ENCODE measurements at places on chromosomes 16 and 17.

DNA sequence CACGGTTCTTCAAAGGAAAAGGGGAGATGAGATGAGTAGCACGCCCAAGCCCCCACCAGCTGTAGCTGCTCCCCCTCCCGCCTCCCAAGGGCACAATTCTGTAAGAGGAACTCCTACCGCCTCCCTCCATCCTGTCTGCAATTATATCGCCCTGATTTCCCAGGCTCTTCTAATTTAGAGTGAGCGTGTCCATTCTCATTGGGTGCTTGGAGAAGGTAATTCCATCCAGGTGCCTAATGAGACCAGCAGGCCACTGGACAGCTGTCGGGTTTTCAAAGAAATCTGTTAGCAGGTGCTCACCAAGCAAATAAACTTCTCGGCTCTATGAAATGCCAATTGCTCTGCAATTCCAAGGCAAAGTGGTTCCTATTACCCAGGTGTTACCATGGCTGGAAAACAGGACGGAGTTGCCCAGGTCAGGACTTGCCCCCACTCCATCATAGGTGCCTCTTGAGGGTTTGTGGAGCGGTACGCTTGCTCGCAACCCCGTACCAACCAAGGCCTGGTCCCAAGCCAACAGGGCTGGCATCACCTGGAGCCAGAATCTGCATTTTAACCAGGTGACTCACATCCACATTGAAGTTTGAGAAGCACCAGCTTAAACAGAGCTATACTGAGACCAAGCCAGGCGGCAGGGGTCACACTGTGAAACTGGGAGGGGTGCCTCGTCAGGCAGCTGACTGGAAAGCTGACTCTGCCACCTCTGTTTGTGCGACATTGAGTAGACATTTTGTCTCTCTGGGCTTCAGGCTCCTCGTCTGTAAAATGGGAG lies 16.5 kb upstream of the MEAK7 start:
- DNase-seq = no peak

DNA sequence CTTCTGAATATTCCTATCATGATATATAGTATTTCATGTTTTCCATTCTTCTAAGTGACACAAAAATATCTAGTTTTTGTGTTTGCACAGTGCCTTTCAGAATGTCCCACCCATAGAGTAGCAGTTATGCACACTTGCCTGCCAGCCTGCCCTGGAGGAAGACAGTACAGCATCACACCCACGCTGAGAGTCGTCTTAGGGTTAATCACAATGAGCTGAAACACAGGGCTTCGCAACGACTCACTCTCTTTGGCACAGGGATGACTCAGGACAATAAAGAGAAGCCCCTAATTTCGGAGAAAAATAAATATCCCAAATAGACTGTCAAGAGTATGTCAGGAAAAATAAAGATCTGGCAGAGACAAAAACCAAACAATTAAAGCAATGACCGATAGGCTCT lies 11.6 kb upstream of the NDUFAB1 start:
- no peak for DNase-seq

GRCh38 chr17:81084680-81085419 lies 49.9 kb downstream of the BAIAP2 start:
- no peak for DNase-seq

DNA sequence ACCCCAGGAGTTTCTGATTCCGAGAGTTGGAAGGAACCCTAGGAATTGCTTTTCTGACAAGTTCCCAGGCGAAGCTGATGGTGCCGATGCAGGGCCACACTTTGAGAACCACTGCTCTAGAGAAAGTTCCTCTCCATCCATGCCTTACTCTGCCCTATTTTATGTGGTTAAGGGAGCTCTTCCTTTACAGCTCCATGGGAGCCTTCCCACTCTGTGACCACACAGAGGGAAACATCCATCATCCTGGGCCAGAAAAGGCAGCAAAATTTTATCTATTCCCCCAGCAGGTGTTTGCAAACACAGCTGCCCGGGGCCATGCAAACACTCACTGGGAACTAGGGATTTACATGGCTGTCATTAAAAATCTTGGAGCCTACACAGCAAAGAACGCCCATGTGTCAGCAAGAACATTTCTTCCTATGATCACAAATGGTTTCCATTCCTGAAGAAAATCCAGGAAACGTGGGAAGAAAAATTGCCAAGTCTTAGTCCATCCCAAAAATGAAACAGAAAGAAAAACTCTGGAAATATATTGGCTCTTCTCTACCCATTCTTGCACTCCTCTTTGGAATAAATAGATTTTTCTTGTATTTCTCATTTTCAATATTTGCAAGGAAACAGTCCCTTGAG lies 252.7 kb downstream of the PMP22 start:
- DNase-seq = no peak

- no peak for DNase-seq
These were observed 52.3 kb downstream of the CYB5D2 start for GRCh38 chr17:4195306-4195705.

DNA sequence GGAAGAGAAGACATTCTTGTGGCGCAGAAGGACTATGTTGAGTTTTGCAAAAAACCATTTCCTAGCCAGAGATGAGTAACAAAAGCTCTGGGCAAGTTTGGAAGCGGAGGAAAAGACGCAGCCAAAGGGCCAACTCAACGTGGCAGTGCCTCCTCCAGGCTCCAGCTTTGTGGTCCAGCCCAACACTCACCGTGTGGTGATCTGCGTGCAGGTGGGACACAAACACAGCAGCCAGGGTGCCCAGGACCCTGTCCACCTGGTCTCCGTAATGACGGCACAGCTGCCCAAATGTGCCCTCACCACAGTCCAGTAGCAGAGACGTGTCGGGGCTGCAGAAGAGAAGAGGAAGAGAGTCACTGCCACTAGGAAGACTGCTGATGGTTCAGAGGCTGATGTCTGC lies 21.5 kb downstream of the ELAC2 start:
- DNase-seq = no peak

DNA sequence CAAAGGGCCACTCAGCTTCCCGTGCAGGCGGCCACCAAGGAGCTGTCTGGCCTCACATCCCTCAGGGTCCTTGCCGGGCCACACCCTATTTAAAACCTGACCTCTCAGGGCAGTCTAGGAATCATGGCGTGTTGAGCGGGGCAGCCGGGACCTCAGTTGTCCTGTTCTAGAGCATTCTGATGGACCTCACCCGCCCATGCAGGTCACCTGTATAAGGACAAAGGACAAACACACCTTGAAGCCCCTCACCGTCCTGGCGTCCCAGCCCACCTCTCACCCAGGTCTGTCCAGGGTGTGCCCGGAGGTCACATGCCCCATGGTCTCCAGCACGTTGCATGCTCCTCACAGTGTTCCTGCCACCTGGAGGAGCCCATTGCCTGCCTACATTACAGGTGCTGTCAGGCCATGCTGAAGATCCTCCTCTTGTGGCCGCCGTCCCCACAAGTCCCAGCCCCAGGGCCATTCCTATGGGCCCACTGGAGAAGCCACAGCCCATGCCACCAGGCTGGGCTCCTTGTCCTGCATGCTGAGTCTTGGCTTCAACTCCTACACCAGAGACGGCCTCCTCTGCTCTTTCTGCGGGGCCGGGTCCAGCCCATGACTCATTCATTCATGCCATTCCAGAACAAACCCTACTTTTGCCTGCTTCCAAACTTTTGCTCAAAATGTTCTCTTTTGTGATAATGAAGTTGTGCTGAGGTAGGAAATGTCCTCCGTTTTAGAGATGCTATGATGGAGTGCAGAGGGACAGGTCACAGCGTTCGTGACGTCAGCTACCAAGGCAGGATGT lies 46.3 kb downstream of the PEMT start:
- no peak for DNase-seq

DNA sequence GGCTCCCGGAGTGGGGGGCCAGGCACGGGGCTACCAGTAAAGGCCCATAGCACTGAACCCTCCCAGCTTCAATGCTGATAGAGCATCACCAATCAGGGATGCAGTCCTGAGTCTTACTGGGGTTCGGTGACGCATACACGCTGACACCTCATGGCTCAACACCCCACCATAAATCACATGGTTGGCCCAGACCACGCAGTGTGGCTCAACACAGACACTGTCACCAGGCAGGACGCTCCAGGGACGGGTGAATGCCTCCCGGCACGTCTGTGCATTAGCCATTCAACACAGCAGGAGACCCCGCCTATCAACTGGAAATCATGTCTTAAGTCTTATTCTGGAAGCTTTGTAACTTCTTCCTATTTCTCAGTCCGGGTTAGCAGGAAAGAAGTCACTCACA lies 35.0 kb downstream of the NECAB2 start:
- no peak for DNase-seq

- DNase-seq = no peak
These were observed 17.9 kb upstream of the B4GALNT2 start for GRCh38 chr17:49114703-49115102.

DNA sequence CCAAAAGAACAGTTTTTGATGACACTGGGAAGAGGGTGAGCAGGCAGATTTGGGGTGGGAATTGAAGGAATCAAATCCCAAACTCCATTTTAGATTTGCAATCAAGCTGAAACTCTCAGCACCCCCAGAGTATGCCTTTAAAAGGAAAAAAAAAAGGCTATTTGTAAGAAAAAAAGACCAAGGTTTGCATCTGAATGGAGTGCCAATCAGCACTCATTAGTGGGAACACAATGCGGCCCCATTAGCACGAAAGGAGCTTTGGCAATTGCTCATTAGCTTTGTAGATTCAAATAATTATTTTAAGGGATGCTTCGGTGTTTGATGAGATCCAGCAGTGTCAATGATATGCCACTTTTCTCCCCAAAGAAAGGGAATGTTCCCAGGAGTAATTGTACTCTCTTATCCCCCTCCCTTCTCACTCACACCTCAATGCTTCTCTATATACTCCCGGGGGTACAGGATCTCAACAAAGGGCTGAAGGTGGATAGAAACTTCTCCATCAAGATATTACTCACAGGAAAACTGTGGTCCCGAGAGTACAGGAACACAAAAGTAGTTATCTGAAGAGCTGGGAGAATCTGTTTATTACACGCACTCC lies 32.2 kb downstream of the CHP2 start:
- DNase-seq = no peak

DNA sequence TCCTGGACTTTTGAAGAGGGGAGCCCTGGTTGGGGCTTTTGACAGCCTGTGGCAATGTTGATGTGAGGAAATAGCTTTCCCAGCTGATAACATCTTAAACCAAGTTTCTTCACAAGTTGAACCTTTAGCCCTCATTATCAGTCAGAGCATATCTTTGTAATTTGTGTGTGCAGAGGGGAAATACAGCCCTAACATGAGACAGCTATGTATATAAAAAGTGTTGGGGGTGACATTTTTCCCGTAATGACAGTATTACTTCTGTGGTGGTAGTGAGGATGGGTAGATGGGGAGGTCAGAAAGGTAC lies 221.1 kb downstream of the FTO start:
- DNase-seq = no peak

DNA sequence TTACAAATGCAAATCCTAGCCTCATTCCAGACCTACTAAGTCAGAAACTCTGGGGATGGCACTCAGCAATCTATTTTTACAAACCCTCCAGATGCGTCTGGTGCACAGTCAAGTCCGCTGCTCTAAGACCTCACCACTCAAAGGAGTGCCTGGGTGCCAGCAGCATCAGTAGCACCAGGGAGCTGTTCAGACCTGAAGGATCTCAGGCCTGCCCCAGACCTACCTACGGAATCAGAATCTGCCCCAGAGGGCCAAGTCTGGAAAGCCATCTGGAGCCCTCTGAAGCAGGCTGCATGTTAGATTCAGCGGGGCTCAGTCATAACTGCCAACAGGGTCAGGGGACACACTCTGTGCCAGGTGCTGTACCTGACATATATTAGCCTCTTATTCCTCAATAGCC lies 17.6 kb downstream of the MEOX1 start:
- no peak for DNase-seq

DNA sequence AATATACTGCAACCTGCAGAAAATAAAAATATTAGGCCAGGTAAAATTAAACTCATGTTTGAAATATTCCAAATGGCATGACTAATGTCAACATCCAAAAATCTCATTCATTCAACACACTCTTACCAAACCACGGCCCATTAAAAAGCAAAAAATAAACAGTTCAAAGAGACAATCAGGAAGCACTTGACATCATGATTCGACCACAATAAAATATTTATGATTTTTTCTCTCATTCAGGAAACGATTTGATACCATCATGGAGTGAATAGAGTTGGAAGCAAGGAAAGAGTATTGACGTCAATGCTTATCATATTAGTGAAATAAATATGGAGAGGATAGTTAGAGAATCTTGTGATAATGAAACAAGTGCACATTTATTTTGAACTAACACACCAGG lies 354.1 kb downstream of the KCNJ2 start:
- no peak for DNase-seq

- DNase-seq = no peak
These were observed 95.4 kb downstream of the CPPED1 start for GRCh38 chr16:12708266-12708665.

GRCh38 chr17:41498276-41498675 lies 7.1 kb downstream of the KRT13 start:
- no peak for DNase-seq

DNA sequence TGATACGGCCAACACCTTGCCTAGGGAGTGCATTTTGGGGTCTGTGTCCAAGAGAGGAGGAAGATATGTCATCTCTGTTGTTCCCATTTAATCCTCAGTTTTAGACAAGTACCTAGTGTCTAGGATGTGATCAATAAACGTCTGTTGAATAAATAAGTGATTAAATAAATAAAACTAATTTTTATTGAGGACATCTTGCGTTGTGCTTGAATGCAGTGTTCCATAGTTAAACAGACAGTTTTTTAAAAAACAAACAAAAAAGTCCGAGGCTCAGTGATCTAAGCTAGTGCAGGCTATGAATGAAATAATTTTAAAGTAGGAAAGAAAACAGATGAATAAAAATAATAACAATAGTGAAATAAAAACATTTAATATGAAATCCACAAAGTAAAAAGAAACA lies 283.0 kb upstream of the MAF start:
- no peak for DNase-seq

GRCh38 chr16:78659668-78660217 lies 560.3 kb downstream of the WWOX start:
- DNase-seq = no peak

DNA sequence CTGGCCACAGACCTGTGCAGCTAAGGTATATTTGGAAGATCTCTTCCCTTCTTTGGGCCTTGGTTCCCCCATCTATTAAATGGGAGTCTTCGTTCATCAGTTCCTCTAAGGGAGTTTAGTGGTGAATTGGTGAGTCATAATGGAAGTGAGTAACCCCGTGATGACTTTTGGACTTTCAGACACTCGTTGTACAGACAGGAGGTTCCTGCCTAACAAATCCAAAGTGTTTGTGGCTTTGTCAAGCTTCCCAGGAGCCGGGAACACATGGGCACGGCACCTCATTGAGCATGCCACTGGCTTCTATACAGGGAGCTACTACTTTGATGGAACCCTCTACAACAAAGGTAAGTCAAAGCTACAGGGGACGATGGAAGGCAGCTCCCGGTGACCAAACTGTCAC lies 40.4 kb downstream of the WSCD1 start:
- no peak for DNase-seq

- DNase-seq = no peak
These were observed 28.9 kb downstream of the CMIP start for GRCh38 chr16:81473558-81473957.

GRCh38 chr16:85103114-85104079 lies 8.9 kb downstream of the CIBAR2 start:
- no peak for DNase-seq
